Suprapubic skin (tissue), 4 donors: ENCODE measurements at places on chromosomes 2 and 18. TPM values are rescaled to one million over a fixed set of nuclear protein-coding genes. Genes with fewer than 3 reads are reported as not detected.

GRCh38 chr18:22066083-22066485 is 103.3 kb upstream of the GATA6 start:
- no peak for DNase-seq

DNA sequence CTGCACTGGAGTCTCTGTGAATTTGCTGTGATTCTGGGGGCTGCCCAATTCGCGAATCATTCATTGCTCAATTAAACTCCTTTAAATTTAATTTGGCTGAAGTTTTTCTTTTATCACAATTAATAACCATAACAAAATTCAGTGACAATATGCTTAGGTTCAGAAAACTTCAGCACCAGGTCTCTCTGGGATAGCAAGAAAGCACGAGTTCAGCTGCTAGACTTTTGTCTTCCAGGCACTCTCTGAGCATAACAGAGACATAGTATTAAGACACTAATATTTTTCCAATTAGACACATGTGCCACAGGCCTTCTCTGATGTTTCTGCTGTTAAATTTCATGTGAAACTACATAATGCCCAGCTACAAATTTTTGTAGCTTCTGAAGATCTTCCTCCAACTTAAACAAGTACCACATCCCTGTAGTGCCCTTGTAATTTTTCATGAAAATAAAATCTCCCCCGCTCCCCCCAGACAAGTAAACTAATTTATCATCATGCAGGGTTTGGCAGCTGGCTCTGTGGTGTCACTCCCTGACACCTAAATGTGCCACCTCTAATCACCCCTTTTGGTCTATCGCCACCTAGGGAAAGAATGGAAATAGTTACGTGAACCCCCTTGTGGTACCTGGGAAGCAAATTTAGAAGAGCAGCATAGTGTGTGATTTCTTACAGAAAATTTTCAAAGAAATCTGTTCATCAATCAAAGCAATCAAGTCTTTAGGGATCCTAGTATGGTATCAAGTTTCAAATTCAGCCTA is 94.1 kb downstream of the CSRNP3 start:
- DNase-seq: no peak

- DNase-seq: no peak
These were observed 35.4 kb upstream of the EML4 start for GRCh38 chr2:42133771-42134195.

GRCh38 chr2:98137196-98137595 is 50.2 kb downstream of the VWA3B start:
- DNase-seq: no peak

- no peak for DNase-seq
These were observed 3.4 kb downstream of the SERPINB2 start for GRCh38 chr18:63890950-63891304.

DNA sequence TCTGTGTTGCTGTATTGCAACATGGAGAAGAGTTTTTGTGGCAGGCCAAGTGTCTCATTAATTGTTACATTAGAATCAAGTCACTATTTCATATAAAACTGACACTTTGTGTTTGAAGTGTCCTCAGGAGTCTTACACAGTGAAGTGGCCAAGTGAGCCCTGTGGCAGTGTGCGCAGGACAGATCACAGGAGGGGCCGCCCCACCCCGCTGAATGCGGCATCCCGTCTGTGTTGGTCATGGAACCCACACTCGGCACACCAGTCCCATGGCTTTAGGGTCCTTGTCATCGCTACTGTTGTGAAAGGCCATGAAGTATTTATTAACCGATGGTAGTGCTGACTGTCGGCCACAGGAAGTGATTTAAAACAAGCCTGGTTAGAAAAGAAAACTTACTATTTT is 144.7 kb upstream of the NFATC1 start:
- DNase-seq: no peak

Gene BMP10
- not detected for total RNA-seq

Gene COL4A3
- total RNA-seq: 0.26 TPM

- no peak for DNase-seq
These were observed 343.1 kb upstream of the LYPD1 start for GRCh38 chr2:133012847-133013734.

DNA sequence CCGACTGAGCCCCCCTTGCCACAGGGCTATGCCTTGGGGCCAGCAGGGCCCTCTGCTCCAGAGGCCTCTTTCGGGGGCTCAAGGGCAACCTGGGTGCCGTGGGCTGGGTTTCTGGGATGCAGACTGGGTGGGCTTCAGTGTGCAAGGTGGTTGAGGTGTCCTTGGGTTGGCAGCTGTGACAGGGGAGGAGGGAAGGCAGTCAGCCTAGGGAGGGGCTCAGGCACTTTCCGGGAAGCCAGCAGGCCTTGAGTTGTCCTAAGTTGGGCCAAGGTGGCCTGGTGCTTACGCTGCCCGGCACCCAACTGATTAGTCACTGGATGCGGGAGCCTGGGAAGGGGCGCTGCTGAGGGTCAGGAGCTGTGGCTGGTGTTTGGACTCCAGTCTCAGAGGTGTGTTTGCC is 199.5 kb downstream of the TWIST2 start:
- no peak for DNase-seq

- no peak for DNase-seq
These were observed 203.3 kb downstream of the TCF4 start for GRCh38 chr18:55384551-55385275.

DNA sequence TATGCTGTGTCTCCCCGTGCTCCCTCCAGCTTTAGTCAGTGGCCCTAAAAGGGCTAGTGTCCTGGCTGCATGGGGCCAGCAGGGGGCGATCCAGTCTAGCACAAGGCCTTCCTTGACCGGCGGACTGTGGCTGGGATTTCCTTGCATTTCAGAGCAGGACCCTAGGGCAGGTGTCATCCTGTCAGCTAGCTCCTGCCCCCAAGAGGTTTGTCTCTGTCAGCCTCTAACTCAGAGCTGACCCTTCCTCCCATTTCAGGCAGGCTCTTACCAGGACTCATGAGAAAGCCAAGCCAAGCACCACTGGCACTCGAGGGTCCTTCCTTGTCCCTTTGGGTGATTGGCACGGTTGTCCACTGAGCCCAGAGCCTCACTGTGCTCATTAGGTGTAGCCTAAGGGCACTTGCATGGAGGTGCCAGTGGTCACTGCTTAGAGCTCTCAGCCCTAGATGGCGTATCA is 140.3 kb downstream of the RPIA start:
- no peak for DNase-seq

DNA sequence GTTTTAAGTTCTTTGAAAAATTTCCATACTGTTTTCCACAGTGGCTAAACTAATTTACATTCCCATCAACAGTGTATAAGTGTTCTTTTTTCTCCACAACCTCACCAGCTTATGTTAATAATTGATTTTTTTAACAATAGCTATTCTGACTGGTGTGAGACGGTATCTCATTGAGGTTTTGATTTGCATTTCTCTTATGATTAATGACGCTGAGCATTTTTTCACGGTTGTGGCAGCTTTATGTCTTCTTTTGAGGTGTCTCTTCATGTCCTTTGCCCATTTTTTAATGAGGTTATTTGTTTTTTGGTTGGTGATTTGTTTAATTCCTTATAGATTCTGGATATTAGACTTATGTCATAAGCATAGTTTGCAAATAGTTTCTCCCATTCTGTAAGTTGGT is 997.9 kb downstream of the SUCLG1 start:
- DNase-seq: no peak

GRCh38 chr2:214750529-214750928 is 59.0 kb downstream of the BARD1 start:
- DNase-seq: no peak

GRCh38 chr2:3771576-3771975 is 68.2 kb downstream of the DCDC2C start:
- no peak for DNase-seq

Gene CDKL4
- not detected for total RNA-seq

- no peak for DNase-seq
These were observed 91.8 kb downstream of the PLB1 start for GRCh38 chr2:28587526-28588291.

- DNase-seq: no peak
These were observed 166.4 kb downstream of the PDE11A start for GRCh38 chr2:177906041-177906718.

- no peak for DNase-seq
These were observed 420.2 kb upstream of the CHST9 start for GRCh38 chr18:27605107-27605834.

DNA sequence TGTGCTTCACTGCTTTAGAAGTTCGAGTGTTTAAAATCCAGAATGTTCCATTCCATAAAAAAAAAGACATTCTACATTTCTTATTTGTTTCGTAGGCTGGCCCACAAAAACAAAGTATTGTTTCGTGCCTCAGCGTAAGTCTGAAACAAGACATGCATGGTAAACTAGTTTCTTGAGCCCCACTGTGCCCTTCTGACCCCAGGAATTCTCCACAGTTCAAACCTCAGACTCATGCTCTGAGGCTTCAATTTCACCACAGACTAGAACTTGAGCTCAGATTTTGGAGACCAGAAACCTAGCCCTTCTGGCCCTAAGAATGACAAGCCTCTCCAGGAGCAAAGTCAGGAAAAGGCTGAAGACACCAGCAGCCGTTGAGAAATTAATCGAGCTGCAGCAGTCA is 151.5 kb downstream of the SLC8A1 start:
- no peak for DNase-seq

- DNase-seq: no peak
These were observed 78.8 kb upstream of the GAREM1 start for GRCh38 chr18:32549248-32550110.

Gene DSEL
- 6.0 TPM for total RNA-seq

DNA sequence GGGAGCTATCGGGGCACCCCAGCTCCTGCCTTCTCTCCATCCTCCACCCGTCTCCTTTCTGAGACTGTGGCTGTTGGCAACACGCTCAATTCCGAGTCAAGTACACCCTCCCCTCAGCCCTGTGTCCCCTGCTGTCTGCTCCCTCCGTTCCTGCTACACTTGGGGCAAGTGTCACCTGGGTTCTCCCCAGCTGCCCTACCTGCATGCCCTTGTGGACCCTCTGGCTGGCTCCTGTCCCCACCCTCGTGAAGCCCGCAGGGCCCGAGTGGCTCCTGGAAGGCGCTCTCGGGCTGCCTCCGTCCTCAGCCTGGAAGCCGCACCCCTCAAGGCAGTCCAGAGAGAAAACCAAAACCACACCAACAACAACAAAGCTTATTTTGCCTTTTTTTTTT is 33.9 kb downstream of the PDIA6 start:
- no peak for DNase-seq

- no peak for DNase-seq
These were observed 44.0 kb downstream of the PDCL3 start for GRCh38 chr2:100606726-100607343.

DNA sequence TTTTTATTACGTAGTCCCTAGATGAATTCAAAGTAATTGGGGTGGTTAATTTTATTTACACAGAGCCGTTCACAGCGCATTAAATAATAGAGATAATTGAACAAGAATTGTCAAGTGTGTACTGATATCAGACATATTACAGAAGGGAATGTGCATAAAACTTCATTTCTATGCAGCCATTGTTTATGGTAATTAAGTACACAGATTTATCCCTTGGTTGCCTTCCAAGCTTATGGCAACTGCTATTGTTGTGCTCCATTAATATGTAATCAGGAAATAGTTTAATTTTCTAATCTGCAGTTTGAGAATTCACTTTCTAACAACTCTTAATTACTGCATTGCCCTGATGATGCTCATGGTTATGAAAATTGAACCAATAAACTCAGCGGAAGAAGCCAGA is 47.3 kb upstream of the OTX1 start:
- DNase-seq: no peak

- peak; percentile 69 for DNase-seq
These were observed 119.6 kb downstream of the NFATC1 start for GRCh38 chr18:79515331-79515730.

DNA sequence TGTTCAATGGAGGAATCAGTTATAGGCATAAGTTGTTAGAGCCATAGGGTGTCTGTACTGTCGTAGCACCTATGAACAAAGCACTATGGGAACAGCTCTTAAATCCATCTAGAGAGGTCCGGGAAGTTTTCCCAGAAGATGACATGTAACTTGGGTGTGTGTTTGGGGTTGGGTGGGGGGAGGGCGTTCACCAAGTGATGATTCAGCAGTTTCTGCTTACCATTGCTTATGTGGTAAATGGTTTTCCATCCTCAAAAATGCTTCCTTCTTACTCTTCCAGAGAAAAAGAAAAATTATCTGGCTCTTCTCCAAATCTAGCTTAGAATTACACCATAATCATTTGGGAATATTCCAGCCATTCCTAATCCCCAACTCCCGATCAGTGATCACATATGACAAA is 361.1 kb upstream of the ZNF521 start:
- no peak for DNase-seq

DNA sequence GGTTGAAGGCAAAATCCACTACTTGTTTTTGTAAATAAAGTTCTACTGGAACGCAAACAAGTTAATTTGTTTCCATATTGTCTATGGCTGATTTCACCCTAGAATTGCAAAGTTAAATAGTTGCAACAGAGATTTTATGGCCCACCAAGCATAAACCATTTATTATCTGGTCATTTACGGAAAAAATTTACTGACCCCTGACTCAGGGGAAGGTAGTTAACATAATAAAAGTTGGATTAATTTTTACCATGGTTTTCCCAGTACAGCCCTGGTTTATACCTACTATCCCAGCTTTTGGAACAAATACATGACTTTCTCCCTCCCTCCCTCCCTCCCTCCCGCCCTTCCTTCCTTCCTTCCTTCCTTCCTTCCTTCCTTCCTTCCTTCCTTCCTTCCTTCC is 588.9 kb upstream of the TMEFF2 start:
- DNase-seq: no peak

- peak; percentile 39 for DNase-seq
These were observed 135.1 kb downstream of the NFATC1 start for GRCh38 chr18:79530821-79531220.

GRCh38 chr2:169360984-169361705 is 1.2 kb downstream of the LRP2 start:
- DNase-seq: no peak

DNA sequence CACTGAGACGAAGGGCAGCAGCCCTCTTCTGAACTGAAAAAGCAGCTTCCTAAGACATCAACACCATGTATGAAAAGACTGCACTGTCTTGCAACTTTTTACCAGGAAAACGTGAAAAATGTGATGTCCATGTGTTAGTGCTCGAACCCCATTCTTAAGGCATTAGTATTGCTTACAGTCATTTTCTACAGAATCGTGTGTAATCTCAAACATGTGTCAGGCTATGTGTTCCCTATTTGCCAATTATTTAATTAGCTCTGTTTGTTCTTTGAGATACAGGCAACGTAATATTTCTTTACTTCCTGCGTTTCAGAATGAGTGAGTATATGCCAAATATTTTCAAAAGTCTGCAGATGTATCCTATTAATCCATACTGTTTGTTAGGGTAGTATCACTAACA is 307.7 kb upstream of the CCDC68 start:
- no peak for DNase-seq

Gene CD28
- total RNA-seq: 0.08 TPM

DNA sequence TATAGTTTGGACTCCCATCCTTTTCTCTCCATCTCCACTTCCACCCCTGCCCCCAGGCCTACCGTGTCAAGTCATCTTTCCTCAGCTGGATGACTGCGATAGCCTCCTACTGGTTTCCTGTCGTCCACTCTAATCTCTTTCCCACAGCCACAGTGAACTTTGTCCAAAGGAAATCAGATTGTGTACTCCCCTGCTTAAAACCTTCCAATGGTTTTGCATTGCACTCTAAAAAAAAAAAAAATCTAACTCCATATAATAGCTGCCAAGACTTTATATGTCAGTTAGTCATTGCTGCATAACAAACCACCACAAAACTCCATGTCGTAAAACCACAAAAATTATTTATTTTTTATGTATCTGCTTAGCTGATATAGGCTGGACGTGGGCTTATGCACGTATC is 160.2 kb upstream of the CCDC68 start:
- no peak for DNase-seq
